Spinal cord (tissue), 10 donors: ENCODE measurements at places on chromosomes 16 and 17.
A peak's percentile ranks its signal among the peaks of the same experiment; 100 is the strongest.

DNA sequence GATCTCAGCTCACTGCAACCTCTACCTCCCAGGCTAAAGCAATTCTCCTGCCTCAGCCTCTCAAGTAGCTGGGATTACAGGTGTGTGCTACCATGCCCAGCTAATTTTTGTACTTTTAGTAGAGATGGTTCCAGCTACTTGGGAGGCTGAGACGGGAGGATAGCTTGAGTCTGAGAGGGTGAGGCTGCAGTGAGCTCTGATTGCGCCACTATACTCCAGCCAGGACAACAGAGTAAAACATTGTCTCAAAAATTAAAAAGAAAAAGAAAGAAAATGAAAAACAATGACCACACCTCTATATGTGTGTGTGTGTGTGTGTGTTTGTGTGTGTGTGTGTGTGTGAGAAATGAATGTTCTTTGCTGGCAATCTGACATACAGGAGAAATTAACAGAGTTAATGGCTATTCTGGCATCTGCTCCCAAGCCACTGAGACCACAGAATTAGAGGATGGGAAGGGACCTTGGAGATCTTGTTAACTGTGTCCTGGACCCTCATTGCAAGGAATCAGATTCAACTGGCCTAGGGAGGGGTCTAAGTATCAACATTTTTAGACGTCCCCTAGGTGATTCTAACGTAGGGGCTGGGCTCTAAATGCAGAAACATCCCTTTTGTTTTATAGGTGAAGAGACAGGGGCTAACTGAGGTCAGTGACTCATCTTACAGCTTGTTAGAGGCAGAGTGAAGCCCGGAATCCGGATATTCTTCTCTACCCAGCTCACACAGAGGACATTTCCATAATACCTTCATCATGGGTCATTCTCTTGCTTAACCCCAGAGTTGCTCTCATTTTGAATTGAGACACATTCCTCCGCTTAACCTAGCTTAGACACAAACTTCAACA is 16.4 kb upstream of the MARCHF10 start:
- H3K27me3 ChIP-seq: no peaks in the 10 kb centered on the region
- H3K4me3 ChIP-seq: no peak overlapping the region
- H3K27ac ChIP-seq: no peak overlapping the region

DNA sequence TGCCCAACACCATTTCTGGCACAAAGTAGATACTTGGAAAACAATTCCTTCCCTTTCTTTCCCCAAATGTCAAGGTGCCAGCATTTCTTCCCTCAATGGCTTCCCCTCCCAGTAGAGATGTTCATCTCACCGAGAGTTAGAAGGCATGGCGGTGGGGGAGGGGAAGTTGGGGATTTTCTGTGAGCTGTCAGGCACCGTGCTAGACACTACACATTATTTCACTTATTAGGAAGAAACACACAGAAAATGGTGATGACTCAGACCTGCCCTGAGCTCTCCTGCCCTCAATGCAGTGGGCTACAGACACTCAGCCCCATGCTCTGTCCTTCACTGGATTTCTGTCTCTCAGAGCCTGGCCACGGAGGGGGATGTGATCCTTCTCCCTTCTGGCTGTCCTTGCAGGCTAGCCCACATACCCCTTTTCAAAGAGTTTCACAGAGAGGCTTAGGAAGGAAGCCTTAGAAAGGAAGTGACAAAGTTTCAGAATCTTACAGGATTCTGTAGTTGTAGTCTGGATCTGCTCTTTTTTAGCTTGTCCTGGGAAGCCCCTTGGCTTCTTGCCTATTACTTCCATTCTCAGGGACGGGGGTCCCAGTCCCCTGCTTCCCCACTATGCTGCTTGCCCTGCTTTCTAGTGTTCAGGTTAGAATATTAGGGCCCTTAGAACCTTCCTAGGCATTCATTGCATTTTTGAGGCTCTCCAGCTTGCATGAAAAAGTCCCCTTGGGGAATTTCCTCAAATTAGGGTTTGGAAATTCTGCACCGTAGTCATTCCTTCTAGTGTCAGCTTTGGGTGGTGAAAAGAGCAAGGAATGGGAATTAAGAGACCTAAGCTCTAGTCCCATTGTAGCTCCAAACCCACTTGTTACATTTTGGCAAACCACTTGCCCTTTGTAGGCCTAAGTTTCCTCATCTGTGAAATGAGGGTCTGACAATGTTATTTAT is 12.2 kb upstream of the CCL5 start:
- no peak overlapping the region for H3K27ac ChIP-seq
- H3K27me3 ChIP-seq: no peaks in the 10 kb centered on the region
- H3K36me3 ChIP-seq: no peaks in the 10 kb centered on the region
- H3K4me3 ChIP-seq: no peak overlapping the region
- H3K4me1 ChIP-seq: peaks cover 5% of the 10 kb centered on the region
- no peak for DNase-seq

GRCh38 chr17:49634485-49634860 is 43.4 kb downstream of the SPOP start:
- no peaks in the 10 kb centered on the region for H3K36me3 ChIP-seq

GRCh38 chr16:80580109-80580832 is 39.5 kb downstream of the DYNLRB2 start:
- H3K36me3 ChIP-seq: no peaks in the 10 kb centered on the region
- no peaks in the 10 kb centered on the region for H3K27me3 ChIP-seq
- DNase-seq: no peak
- H3K4me1 ChIP-seq: no peaks in the 10 kb centered on the region
- H3K4me3 ChIP-seq: no peak overlapping the region

GRCh38 chr16:58503166-58503862 is 3.4 kb downstream of the NDRG4 start:
- no peak for DNase-seq
- no peaks in the 10 kb centered on the region for H3K27me3 ChIP-seq
- no peak overlapping the region for H3K4me3 ChIP-seq
- H3K36me3 ChIP-seq: peaks cover 58% of the 10 kb centered on the region
- H3K27ac ChIP-seq: no peak overlapping the region
- peaks cover 63% of the 10 kb centered on the region for H3K4me1 ChIP-seq

DNA sequence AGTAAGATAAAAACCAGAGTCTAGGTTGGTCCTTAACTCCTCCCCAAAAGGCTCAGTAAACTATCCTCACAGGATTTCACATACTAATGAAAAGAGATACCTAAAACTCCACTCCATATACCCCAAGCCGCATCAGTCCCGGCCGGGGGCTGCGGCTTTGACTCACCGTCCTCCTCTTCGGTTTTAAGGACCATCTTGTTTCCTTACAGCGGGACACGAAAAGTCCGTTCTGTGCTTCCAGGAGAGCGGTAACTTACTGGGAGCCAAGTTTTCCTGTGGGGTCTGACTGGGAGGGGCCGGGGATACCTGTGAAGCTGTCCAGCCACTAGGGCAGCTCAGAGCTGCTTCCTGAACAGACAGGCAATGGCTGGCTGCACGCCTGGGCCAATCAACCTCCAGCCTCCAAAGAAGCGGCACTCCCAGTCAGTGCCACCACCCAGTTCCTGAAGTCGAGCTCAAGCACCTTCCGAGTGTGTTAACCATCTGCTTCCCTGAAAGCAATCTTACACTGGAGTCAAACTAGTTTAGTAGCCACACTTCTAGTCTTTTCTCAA is 45.5 kb downstream of the CYTH1 start:
- H3K27me3 ChIP-seq: no peaks in the 10 kb centered on the region
- peak overlapping the region; percentile 16 for H3K27ac ChIP-seq
- no peak for DNase-seq
- peaks cover 22% of the 10 kb centered on the region for H3K4me1 ChIP-seq
- peak overlapping the region; percentile 19 for H3K4me3 ChIP-seq
- no peaks in the 10 kb centered on the region for H3K36me3 ChIP-seq

DNA sequence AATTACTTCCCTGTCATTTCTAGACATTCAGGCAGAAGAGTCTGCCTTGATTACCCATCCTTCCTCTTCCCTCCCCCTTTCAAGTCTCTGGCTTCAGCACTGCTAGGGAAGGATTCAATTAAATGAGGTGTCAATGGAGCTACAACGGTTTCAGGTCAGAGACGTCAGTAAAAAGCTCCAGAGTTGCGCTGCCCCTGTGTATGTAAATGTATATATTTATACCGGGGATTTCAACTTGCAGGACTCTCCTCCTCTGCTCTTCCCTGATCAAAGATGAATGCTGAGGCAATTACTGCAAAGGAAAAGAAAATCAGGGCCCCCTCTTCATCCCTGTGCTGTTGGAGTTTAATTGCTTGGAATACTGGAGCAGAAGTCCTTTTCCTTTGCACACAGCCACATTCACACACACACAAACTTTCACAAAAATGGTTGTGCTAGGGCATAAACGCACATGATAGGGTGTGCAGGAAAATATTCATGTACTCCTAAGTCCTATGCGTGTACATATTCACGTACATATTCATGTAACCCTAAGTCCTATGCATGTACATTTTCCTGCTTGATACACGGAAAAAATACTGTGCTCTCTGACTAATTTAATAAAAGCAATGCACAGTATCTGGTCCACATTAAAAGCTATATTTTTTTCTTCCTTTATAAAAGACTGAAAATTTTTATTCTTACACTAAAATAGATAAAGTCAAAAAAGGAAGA is 129.7 kb upstream of the PMFBP1 start:
- no peaks in the 10 kb centered on the region for H3K36me3 ChIP-seq
- H3K27me3 ChIP-seq: no peaks in the 10 kb centered on the region
- no peak overlapping the region for H3K4me3 ChIP-seq
- H3K4me1 ChIP-seq: no peaks in the 10 kb centered on the region
- no peak for DNase-seq
- no peak overlapping the region for H3K27ac ChIP-seq

DNA sequence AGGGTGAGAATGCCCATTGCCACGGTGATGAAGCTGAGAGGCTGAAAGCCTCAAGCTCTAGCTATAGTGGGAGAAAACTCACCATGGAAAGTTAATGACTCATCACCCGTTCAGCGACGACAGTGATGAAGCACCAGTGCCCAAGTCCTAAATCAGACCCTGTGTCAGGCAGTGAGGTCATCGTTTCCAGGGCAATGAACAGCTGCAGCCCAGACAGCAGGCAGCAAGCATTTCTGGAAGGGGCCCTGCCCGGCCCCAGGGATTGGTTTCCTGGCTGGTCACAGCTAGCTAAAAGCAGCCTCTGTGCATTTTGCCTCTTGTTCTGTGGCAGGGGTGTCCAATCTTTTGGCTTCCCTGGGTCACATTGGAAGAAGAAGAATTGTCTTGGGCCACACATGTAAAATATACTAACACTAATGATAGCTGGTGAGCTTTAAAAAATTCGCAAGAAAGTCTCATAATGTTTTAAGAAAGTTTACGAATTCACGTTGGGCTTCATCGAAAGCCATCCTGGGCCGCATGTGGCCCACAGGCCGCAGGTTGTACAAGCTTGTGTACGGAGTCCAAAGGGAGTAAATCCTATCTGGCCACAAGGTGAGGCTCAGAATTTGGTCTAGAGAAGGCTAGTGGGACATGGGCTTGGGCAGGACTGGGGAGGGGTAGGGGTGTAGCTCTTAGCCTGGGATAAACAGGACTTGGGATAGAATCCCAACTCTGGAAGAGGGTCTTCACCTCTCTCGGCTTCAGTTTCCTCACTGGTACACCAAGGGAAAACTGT is 40.6 kb downstream of the MIS12 start:
- peak overlapping the region; percentile 89 for H3K27ac ChIP-seq
- peaks cover 25% of the 10 kb centered on the region for H3K4me1 ChIP-seq
- DNase-seq: peak; percentile 79
- no peak overlapping the region for H3K4me3 ChIP-seq
- no peaks in the 10 kb centered on the region for H3K27me3 ChIP-seq

DNA sequence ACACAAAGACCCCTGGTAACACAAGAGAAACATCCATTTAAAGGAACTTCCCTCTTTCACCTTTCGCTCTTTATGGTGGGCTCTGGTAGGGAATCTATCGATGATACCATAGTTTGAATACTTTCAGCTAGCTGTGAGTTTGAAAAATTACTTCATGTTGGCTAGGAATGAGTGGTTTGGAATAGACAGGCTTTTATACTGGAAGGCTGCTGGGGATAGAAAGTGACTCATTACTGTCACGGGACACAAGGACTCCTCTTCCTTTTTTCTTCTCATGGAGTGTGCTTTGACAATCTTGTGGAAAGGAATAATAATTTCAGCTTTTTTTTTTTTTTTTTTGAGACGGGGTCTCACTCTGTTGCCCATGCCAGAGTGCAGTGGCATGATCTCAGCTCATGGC is 76.9 kb downstream of the CYB561 start:
- no peak overlapping the region for H3K27ac ChIP-seq
- H3K4me1 ChIP-seq: no peaks in the 10 kb centered on the region
- DNase-seq: no peak
- no peak overlapping the region for H3K4me3 ChIP-seq

- H3K27me3 ChIP-seq: no peaks in the 10 kb centered on the region
- H3K27ac ChIP-seq: no peak overlapping the region
- peaks cover 28% of the 10 kb centered on the region for H3K4me1 ChIP-seq
These were observed 19.7 kb upstream of the C17orf107 start for GRCh38 chr17:4879601-4880000.

DNA sequence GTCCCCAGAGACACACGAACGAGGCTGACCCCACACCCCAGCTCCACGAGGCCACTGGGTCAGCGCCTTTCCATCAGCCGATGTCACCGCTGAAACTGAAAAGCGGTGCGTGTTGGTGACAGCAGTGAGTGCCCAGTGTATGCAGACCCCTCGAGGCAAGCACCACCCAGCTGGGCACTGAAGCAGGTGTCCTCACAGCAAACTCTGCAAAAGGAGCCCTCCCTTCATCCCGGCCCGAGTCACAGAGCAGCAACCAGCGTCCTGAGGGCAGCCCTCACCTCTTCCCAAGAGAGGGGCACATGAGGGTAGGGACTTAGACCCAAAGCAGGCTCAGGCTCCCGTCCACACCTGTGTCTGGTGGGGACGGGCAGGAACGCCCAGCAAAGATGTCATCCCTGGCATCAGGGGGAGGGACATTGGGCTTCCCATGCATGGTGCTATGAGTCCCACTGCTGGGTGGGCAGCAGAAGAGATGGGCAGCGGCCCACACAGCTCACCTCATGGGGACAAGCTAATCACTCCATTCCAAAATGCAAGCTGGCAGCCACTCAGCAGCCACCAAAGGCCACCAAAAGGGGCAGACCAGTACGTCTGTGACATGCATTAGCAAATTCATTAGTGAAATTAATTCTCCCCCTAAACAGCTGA is 49.2 kb downstream of the RBFOX3 start:
- peaks cover 35% of the 10 kb centered on the region for H3K4me1 ChIP-seq
- no peak for DNase-seq
- no peak overlapping the region for H3K4me3 ChIP-seq
- H3K27me3 ChIP-seq: no peaks in the 10 kb centered on the region
- H3K27ac ChIP-seq: no peak overlapping the region

- peak overlapping the region; percentile 70 for H3K27ac ChIP-seq
- DNase-seq: no peak
- H3K36me3 ChIP-seq: no peaks in the 10 kb centered on the region
- no peak overlapping the region for H3K4me3 ChIP-seq
These were observed 13.5 kb upstream of the ITGB3 start for GRCh38 chr17:47239967-47240651.

- H3K27me3 ChIP-seq: no peaks in the 10 kb centered on the region
- H3K4me1 ChIP-seq: no peaks in the 10 kb centered on the region
- no peak overlapping the region for H3K4me3 ChIP-seq
- DNase-seq: peak; percentile 58
- no peak overlapping the region for H3K27ac ChIP-seq
These were observed 81.2 kb upstream of the CACNG3 start for GRCh38 chr16:24174957-24175356.
